Activated naive CD8-positive, alpha-beta T cell treated with anti-CD3 and anti-CD28 coated beads, Interleukin-2, amount 10 ng/mL, durations not matched to agents 7 days and 5 days (primary cell): ENCODE measurements at places on chromosomes 7 and 10. TPM values are rescaled to one million over a fixed set of nuclear protein-coding genes. Genes with fewer than 3 reads are reported as not detected.
A peak's percentile ranks its signal among the peaks of the same experiment; 100 is the strongest.

GRCh38 chr7:45084901-45085618 lies 3.7 kb downstream of the NACAD start:
- no peak overlapping the region for H3K27ac ChIP-seq
- H3K36me3 ChIP-seq, result no peaks in the 10 kb centered on the region
- no peak for DNase-seq
- H3K27me3 ChIP-seq, result peaks cover 9% of the 10 kb centered on the region

The FZD8 gene
- 0.42 TPM for total RNA-seq

The WDR86 gene
- 2.1 TPM for total RNA-seq

- H3K27me3 ChIP-seq, result no peaks in the 10 kb centered on the region
- H3K4me3 ChIP-seq, result no peak overlapping the region
- no peaks in the 10 kb centered on the region for H3K36me3 ChIP-seq
- no peak overlapping the region for H3K27ac ChIP-seq
- no peak for DNase-seq
- no peaks in the 10 kb centered on the region for H3K4me1 ChIP-seq
Measured at GRCh38 chr10:121351540-121351939, 246.7 kb downstream of the FGFR2 start.

- H3K27ac ChIP-seq, result no peak overlapping the region
- no peak overlapping the region for H3K4me3 ChIP-seq
Measured at GRCh38 chr10:46992803-46993561, 81.8 kb downstream of the PTPN20 start.

DNA sequence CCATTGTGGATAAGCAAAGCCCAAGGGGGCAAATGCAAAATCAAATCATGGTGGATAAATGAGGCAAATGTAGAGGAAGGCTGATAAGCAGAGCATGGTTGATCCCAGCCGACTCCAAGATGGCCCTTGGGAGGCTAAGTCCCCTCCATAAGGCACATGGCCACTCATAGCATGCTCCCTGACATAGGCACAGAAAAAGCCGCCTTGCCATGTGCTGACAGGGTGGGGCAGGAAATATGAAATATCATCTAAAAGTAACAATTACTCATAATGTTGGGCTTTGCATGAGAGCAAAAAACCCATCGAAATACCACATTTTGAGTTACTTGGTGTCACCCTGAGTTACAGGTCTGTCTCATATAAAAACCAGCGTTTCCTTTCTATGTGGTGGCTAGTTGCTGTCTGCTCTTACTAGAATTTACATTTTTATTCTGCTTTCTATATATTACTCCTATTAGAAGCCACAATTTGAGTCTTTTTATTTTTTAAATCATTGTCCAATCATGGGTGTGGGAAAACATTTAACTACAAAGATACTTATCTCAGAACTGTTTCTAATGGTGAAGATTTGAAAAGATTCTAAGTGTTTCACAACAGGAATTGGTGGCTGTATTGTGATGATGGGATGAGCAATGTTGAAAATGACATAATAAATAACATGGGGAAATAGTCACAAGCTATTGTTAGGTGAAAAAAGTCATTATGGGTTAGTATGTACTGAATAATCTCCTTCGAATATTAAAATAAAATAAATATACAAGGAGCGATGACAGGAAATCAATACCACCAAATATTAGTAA lies 102.7 kb downstream of the CUBN start:
- peaks cover 3% of the 10 kb centered on the region for H3K36me3 ChIP-seq
- H3K27me3 ChIP-seq, result no peaks in the 10 kb centered on the region
- peak; percentile 63 for DNase-seq
- peaks cover 71% of the 10 kb centered on the region for H3K4me1 ChIP-seq

GRCh38 chr10:113225903-113226302 lies 275.9 kb downstream of the TCF7L2 start:
- H3K27me3 ChIP-seq, result peaks cover 40% of the 10 kb centered on the region
- DNase-seq, result no peak
- H3K4me3 ChIP-seq, result no peak overlapping the region
- H3K36me3 ChIP-seq, result peaks cover 1% of the 10 kb centered on the region

The ERVW-1 gene
- not detected for total RNA-seq

- no peak for DNase-seq
- peaks cover 4% of the 10 kb centered on the region for H3K27me3 ChIP-seq
- no peak overlapping the region for H3K27ac ChIP-seq
- no peak overlapping the region for H3K4me3 ChIP-seq
- peaks cover 8% of the 10 kb centered on the region for H3K4me1 ChIP-seq
Measured at GRCh38 chr10:18473424-18474117, 177.8 kb downstream of the NSUN6 start.

The STEAP1B gene
- total RNA-seq, result not detected

DNA sequence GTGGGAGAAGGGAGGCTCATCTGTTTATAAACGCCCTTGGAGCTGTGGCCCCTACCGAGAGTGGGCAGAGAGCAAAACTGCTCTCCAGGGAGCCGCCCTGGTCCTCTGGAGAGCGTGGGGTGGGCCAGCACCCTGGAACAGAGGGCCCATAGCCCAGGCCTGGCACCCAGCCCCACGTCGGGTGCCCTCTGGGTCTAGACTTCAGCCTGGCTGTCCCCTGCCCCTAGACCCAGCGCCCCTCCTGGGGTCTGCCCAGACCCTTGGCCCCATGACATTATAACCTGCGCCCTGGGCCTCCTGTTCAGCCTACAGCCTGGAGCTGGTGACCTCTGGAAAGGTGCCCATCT lies 24.7 kb downstream of the GET4 start:
- H3K27ac ChIP-seq, result no peak overlapping the region
- no peaks in the 10 kb centered on the region for H3K4me1 ChIP-seq
- DNase-seq, result no peak

The TMEM168 gene
- total RNA-seq, result 20.7 TPM

DNA sequence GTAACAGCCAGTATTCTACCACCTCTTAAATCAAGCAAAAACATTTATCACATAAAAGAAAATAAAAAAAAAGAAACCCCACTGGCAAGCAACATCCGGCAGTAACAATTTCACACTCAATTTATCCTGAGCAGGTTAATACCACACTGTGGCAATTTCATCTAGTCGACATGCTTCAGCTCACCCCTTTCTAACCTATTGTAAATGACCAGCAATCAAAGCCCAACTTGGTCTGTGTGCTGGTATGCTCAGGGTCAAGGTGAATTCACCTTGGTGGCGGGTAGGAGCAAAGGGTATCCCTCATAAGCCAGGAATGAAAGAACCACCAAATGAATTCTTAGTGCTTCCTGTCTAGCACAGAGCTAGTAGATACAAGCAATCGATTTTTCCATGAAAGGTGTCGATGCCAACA lies 109.1 kb upstream of the AFAP1L2 start:
- no peak for DNase-seq
- no peaks in the 10 kb centered on the region for H3K27me3 ChIP-seq
- peaks cover 30% of the 10 kb centered on the region for H3K36me3 ChIP-seq

The TRIL gene
- not detected for total RNA-seq

GRCh38 chr7:139948587-139949335 lies 114.0 kb downstream of the PARP12 start:
- peaks cover 2% of the 10 kb centered on the region for H3K36me3 ChIP-seq
- H3K4me3 ChIP-seq, result no peak overlapping the region
- H3K4me1 ChIP-seq, result no peaks in the 10 kb centered on the region
- H3K27ac ChIP-seq, result no peak overlapping the region

The CALML5 gene
- total RNA-seq, result not detected

- H3K27me3 ChIP-seq, result no peaks in the 10 kb centered on the region
- H3K36me3 ChIP-seq, result no peaks in the 10 kb centered on the region
- H3K4me3 ChIP-seq, result no peak overlapping the region
Measured at GRCh38 chr10:131815266-131816156, 85.3 kb upstream of the PPP2R2D start.

- no peak for DNase-seq
- no peak overlapping the region for H3K4me3 ChIP-seq
- peaks cover 18% of the 10 kb centered on the region for H3K27me3 ChIP-seq
- H3K27ac ChIP-seq, result no peak overlapping the region
- H3K36me3 ChIP-seq, result no peaks in the 10 kb centered on the region
Measured at GRCh38 chr7:128873234-128873633, 10.6 kb downstream of the ATP6V1F start.

DNA sequence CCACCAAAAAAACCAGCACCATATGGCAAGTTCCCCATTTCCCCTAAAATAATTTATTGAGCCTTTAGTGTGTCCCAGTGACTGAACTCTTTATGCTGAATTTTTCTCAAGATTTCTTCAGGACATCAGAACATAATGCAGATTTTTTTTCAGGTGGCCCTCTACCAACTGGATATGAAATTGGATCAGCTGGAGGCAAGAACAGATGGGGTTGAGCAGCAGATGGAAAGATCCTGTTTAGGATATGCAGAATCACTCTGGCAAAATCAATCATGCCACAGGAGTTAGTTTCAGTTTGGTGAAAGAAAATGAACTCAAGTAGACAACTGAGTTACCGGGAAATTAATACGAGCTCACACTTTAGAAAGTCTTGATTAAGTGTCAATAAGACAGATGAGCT lies 761.5 kb upstream of the C7orf33 start:
- no peaks in the 10 kb centered on the region for H3K4me1 ChIP-seq
- no peak overlapping the region for H3K4me3 ChIP-seq
- H3K36me3 ChIP-seq, result no peaks in the 10 kb centered on the region
- H3K27ac ChIP-seq, result no peak overlapping the region
- DNase-seq, result no peak

- no peaks in the 10 kb centered on the region for H3K36me3 ChIP-seq
- no peaks in the 10 kb centered on the region for H3K4me1 ChIP-seq
- no peak overlapping the region for H3K27ac ChIP-seq
- no peak for DNase-seq
Measured at GRCh38 chr10:52463826-52464225, 149.7 kb downstream of the DKK1 start.

- H3K36me3 ChIP-seq, result no peaks in the 10 kb centered on the region
- H3K4me3 ChIP-seq, result no peak overlapping the region
- H3K27me3 ChIP-seq, result peaks cover 6% of the 10 kb centered on the region
- no peak overlapping the region for H3K27ac ChIP-seq
Measured at GRCh38 chr10:77943121-77943901, 16.8 kb upstream of the DLG5 start.

The PRKCQ gene
- total RNA-seq, result 61.2 TPM

The ATOH7 gene
- total RNA-seq, result not detected

DNA sequence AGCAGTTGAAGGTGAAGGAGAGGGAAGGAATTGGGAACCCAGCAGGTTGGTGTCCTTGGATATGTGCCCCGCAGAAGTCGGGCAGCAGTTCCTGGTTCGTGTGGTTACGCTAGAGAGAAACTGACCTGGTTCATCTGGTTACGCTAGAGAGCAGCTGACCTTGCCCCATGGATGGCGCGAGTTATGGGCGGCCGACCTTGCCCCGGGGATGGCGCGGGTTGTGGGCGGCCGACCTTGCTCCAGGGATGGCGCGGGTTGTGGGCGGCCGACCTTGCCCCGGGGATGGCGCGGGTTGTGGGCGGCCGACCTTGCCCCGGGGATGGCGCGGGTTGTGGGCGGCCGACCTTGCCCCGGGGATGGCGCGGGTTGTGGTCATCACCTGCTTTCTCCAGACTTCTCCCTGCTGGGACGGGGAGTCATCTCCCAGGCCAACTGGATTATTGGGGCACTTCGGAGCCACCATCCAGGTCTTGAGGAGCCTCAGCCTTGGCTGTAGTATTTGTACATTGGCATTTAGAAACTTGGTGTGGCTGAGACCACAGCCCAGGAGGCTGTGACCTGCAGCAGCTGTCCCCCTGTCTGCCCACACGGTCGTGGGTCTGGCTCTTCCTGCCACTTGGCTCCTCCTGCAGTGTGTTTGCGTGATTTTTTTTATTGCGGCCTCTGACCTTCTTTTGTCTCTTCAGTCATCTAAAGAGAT lies 6.1 kb downstream of the GET4 start:
- H3K27ac ChIP-seq, result no peak overlapping the region
- peaks cover 10% of the 10 kb centered on the region for H3K4me1 ChIP-seq
- no peak for DNase-seq
- H3K36me3 ChIP-seq, result no peaks in the 10 kb centered on the region

The CISD1 gene
- 23.9 TPM for total RNA-seq

The ADCYAP1R1 gene
- not detected for total RNA-seq

DNA sequence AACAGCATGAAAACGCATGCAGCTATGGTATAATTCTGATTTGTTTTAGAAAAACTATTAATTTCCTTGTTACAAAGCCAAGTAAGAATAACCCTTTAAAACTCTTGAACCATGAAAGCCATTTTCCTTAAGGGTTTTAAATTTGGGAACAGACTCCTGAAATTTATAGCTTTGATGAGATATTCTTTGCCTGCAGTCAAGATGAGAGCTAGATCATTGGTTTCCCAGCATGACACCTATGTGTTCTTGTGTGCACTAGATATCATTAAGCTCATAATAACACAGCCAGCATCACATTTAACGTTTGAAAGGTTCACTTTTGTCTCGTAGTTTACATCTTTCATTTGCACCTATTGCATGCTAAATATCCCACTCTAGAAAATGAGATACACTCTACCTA lies 202.2 kb downstream of the PHF14 start:
- no peak for DNase-seq
- H3K36me3 ChIP-seq, result no peaks in the 10 kb centered on the region
- no peak overlapping the region for H3K4me3 ChIP-seq
- no peak overlapping the region for H3K27ac ChIP-seq
- no peaks in the 10 kb centered on the region for H3K4me1 ChIP-seq

- no peak overlapping the region for H3K4me3 ChIP-seq
- no peaks in the 10 kb centered on the region for H3K36me3 ChIP-seq
- H3K4me1 ChIP-seq, result no peaks in the 10 kb centered on the region
- no peak overlapping the region for H3K27ac ChIP-seq
Measured at GRCh38 chr7:3244241-3244814, 56.7 kb upstream of the SDK1 start.

- DNase-seq, result no peak
- no peaks in the 10 kb centered on the region for H3K4me1 ChIP-seq
- H3K4me3 ChIP-seq, result no peak overlapping the region
- no peaks in the 10 kb centered on the region for H3K27me3 ChIP-seq
Measured at GRCh38 chr7:67807826-67808225, 811.2 kb downstream of the TYW1 start.

GRCh38 chr7:130721486-130722277 lies 12.3 kb downstream of the KLF14 start:
- DNase-seq, result no peak
- H3K36me3 ChIP-seq, result no peaks in the 10 kb centered on the region
- H3K4me1 ChIP-seq, result no peaks in the 10 kb centered on the region
- peaks cover 33% of the 10 kb centered on the region for H3K27me3 ChIP-seq
- no peak overlapping the region for H3K4me3 ChIP-seq
- H3K27ac ChIP-seq, result no peak overlapping the region

The PON1 gene
- not detected for total RNA-seq

The SEMA3E gene
- not detected for total RNA-seq

- H3K27me3 ChIP-seq, result no peaks in the 10 kb centered on the region
- H3K4me1 ChIP-seq, result peaks cover 3% of the 10 kb centered on the region
Measured at GRCh38 chr7:129990403-129991192, 37.8 kb upstream of the UBE2H start.
